ENCODE measurements at places on chromosomes 12 and 14.
A peak's percentile ranks its signal among the peaks of the same experiment; 100 is the strongest.

DNA sequence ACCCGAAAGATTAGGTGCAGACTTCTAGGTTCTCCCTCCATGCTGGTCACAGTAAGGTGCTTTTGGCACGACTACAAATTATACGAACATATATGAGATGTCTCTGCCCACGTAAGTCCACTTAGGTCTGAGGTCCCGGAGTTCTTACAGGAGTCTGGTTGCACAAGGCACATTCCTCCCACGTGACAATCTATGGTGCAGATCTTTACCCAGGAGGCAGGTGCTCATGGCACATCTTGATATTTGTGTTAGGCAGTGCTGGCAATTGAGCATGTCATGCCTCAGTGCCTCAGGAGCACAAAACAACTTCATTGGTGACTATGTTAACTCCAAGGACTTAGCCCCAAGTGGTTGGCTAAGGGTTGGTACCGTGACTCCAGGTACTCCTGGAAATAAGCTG, 92.0 kb upstream of the AMN1 start:
- no peak for DNase-seq

DNA sequence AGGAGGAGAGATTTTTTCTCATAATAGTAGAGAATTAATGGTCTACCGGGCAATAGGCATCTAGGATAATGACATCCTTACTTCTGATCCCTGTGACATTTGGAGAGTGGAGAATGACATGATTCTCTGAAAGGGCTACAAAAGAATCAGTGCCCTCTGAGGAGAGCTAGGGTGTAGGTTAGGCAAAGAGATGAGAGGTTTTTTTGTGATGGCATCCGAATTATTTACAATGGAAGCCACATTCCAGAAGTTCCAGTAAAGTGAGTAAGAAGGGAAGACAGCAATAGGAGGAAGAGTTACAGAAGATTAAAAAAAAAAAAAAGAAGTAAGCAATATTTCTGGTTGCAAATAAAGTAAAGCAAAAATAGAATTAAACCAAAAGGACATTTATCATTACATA, 478.0 kb downstream of the RMST start:
- DNase-seq, result no peak

- DNase-seq, result no peak
These were observed 13.3 kb upstream of the SERPINA9 start for GRCh38 chr14:94489336-94489735.

GRCh38 chr14:95353664-95354063, 34.0 kb upstream of the CLMN start:
- DNase-seq, result no peak

DNA sequence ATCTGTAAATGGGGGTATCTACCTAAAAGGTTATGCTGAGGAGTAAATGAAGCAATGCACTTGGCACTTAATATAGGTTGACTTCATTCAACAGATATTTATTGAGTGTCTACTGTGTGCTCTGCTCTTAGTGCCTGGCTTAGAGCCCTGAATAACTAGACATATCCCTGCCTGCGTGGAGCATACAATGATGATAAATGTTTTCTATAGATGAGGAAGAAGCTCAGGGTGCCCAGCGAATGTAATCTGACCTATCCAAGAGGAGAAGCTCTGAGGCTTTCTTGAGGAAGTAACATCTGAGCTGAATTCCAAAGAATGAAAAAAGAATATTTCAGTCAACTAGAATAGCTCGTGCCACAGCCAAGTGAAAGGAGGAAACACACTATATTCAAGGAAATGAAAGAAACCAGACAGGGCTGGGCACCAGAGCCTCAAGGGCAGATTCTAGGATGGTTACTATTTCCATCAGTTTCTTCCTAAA, 17.9 kb upstream of the HIGD1C start:
- no peak for DNase-seq

DNA sequence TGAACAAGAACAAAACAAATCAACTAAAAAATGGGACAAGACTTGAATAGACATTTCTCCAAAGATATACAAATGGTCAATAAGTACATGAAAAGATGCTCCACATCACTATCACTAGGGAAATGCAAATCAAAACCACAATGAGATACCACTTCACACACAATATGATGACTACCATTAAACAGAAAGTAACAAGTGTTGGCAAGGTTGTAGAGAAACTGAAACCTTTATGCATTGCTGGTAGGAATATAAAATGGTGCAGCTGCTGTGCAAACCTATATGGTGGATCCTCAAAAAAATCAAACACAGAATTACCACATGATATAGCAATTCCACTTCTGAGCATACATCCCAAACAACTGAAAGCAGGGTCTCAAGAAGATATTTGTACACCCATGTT, 5.2 kb downstream of the SMAGP start:
- no peak for DNase-seq

DNA sequence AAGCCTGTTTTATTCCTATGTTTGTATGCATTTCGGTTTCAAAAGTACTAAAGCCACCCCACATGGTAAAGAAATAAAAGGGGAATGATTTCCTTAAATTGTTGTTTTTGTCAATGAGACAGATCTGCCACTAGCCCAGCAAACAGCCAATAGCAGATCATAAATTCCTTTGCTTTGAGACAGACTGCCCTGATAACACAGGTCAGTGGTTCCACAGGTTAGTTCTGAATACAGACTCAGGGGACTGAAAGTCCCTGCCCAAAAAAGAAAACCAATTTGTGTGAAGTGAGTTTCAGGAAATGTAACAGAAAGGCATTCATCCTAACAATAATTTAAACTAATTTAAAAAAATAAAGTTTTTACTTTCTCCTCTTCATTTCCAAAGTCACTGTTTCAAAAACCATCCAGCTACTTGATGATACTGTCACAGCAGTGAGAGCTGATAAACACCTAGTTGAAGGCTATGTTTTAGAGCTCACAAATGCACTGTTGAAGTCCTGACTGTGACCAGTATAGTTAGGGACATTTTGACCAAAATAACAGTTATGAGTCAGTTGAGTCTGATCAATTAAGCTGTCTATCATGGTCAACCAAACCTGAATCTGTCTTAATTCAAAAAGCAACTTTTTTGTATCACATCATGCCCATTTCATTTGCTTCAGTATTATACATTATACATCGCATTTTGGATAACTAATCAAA, 77.7 kb downstream of the LGR5 start:
- no peak for DNase-seq

GRCh38 chr14:71932229-71932981, at the start of gene RGS6:
TSS of gene RGS6 (plus strand) at chr14:71932429.
- DNase-seq, result peak; percentile 26

DNA sequence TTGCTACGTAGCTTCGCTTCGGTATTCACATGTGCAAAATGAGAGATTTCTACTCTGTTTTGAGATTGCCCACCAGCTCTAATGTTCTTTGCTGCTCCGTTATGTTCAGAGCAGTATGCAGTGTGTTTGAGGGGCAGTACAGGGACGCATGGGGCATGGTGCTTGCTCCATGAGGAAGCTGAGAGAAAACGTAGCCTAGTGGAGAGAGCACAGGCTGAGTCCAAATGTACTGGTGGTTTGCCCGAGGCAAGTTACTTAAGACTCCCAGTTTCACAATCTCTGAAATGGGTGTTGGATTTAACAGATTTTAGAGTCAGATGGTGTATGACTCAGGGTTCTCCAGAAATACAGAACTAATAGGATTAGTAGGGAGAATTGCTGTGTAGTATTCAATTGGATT, 310.5 kb downstream of the ETNK1 start:
- no peak for DNase-seq

- no peak for DNase-seq
These were observed 210.8 kb downstream of the CNTN1 start for GRCh38 chr12:40903040-40903439.

GRCh38 chr14:55121628-55122439, 7.2 kb upstream of the LGALS3 start:
- no peak for DNase-seq

Measured in GM19239 (cell line).